RCC 7860 (cell line): ENCODE measurements at places on chromosomes 5 and 9.

GRCh38 chr9:6354072-6354686 lies 26.0 kb downstream of the TPD52L3 start:
- peak; percentile 60 for DNase-seq

DNA sequence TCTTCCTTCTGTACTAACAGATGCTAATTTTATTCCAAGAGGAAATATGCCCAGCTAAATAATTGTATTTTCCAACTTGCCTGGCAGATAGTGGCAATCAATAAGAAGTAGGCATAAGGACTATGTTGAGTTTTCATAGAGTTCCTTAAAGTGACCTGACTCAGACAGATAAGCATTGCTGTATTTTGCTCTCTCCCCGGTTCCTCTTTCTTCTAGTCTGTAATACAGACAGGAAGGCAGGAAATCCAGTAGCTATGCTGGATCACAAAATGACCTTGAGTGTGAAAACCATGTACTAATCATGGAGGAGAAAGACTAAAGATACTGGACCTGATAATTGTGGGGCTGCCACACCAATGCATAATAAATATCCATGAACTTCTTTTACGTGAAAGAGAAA lies 701.7 kb downstream of the CETN3 start:
- no peak for DNase-seq

GRCh38 chr9:91033797-91034196 lies 232.2 kb downstream of the SYK start:
- no peak for DNase-seq

- no peak for DNase-seq
These were observed 9.5 kb downstream of the LPCAT1 start for GRCh38 chr5:1514027-1514818.

DNA sequence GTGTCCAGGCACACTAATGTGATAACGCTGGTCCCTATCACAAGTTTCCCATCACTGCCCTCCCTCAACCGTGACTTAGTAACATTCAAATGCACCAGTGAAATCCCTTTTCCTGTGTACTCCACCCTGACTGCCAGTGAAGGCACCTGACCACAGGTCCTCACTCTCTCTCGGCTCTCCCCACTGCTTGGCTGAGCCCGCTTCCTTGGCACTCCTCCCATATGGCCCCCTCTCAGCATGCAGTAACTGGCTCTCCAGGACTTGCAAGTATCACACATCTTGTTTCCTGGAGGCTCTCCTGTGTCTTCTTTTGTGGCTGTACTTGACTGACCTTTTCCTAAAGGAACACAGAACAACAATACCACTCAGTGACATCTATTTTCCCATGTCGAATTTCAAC lies 292.0 kb upstream of the ZNF608 start:
- no peak for DNase-seq

- DNase-seq = no peak
These were observed 294.0 kb downstream of the ZNF608 start for GRCh38 chr5:124452412-124452811.

DNA sequence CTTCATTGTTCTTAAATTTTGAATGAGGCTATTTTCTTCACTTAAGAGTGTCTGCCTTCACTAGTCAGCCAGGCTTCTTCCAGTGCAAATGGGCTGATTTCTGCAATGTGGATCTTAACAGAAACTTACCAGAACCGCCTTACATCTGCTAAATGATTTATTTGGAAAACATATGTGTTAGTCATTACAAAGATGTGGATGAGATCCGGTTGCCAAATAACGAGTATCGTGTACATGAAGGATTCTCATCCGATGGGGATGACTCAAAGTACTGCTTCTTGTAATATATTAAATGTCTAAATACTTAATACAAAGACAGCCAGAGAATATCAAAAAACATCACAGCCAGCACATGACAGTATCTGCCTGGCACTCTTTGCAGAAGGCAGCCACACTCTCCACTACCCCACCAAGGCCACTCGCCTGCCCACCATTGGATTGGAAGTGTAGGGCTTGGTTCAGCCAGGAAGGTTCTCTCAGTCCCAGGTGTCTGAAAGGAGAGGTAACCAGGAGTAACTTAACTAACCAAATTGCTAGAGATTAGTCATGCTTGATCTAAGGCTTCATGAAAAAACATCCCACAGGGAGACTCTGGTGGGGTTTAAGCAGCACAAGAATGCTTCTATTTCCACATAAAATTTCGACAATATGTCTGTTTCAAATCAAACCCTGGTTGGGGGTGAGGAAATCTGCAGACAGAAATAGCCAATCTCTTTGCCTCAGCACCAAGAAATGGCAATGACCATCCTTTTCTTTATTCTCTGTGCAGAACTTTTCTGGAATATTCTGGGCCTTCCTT lies 174.8 kb downstream of the GADD45G start:
- no peak for DNase-seq

DNA sequence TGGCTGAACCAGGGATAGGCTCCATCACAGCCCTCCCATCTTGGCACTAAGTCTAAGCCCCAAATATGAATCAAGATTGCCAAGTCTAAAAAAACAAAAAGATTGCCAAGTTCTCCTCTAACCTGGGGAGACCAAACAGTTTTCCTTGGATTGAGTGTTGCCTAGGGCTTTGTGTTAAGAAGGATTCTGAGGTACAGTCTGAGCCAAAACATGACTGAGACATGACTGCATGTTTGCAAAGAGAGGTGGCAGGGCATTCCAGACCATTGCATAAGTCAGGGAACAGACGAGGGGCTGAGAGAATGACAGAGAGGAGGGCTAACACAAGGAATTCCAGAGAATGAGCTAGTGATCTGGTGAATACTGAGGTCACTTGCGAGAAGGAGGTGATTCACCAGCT lies 11.4 kb downstream of the LAMC3 start:
- peak; percentile 31 for DNase-seq

- DNase-seq = peak; percentile 72
These were observed 937 bp upstream of the HMGCR start for GRCh38 chr5:75335952-75336614.

DNA sequence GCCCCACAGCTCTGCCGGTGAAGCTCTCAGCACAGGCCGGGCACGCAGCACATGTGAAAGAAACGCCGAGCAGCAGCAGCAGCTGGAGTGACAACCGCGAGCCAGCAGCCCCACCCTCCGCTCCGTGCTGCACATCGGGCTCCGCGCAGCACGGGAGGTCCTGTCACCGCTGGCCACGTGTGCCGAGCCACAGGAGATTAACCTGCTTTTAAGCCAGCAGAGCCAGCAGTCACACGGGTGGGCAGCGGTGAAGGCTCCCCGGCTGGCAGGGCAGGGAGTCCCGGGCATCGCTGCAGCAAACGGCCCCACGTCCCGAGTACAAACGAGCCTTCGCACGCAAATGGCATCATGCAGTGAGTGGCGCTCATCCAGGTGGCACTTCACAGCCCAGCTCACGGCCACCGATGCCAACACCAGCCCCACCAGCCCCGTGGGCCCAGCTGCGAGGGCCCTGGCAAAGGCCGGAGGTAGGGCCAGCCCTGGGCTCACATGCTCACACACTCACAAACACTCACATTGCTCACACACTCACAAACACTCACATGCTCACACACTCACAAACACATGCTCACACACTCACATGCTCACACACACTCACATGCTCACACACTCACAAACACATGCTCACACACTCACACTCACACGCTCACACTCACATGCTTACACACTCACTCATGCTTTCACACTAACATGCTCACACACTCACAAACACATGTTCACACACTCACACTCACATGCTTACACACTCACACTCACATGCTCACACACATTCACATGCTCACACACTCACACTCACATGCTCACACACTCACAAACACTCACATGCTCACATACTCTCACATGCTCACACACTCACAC lies 11.1 kb downstream of the CCDC187 start:
- no peak for DNase-seq
